Neural crest cell (in vitro differentiated cells): ENCODE measurements at places on chromosomes 12 and 14.

DNA sequence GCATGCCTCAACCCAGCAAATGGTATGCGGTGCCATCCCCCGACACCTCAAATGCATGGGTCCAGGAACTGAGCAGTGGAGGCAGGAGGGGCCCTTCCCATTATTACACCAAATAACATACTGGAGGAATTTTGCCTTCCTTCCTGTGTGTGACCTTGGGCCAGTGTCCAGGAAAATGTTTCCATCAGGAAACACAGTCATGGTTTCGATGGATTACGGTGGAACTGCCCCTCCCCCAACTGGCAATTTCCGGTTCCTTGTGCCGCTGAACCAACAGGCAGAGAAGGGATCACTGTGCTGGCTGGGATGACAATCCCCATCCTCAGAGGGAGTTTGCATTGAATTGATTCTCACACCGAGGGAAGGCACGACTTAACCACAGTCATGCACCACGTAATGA, 9.1 kb upstream of the CDC42BPB start:
- no peak for DNase-seq

DNA sequence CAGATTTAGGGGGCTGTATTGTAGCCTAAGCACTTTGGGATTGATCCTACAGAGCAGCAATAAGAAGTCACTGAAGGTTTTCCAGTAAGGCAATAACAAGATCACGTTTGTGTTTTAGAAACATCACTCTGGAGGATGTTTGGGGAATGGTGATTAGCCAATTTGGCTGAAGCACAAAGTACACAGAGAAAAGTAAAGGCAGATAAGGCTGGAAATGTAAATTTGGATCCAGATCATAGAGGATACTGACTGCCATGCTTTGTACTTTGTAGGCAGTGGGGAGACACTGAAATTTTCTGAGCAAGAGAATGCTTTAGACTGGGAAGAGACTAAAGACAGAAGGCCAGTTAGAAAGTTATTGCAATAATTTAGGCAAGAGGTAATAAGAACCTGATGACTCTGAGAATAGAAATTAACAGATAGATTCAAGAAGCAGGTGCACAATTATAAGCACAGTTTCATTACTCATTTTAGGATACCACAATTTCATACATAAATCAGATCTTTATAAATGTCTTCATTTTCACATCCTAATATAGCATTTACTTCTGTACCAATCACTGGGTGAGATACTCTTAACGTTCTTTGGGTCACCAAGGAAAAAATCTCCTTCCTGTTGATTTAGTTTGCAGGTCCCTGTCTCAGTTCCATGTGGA, 314.5 kb upstream of the GARIN6 start:
- DNase-seq, result no peak

DNA sequence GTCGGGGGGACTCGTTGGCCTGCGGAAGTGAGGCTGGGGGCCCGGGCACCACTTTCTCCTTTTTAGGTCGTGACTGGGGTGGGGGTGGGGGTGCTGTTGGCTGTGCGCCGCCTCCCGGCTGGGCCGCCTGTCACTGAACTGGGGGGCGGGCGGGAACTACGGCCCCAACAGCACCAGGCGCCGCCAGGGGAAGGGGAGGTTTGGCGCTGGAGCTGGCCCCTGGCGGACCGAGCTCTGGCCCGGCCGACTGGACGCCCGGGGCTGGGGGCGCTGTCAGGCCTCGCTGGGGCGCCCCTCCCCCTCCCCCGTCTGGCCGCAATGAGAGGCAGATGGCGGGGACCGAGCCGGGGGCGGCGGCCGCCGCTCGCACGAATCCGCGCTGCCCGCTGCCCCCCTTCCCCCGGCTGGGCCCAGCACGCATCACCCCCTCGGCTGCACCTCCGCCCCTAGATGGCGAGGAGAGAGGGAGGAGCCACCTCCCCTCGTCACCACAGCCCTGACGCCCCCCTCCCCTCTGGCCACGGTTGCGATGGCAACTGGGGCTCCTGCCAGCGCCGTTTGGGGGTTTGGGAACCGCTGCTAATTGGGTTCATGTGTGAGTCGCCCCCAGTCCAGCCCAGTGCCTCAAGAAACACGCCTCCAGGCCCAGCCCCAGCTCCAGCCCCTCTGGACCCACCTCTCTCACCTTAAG, 723 bp downstream of the NFATC4 start:
- peak; percentile 44 for DNase-seq

- DNase-seq, result no peak
These were observed 670 bp downstream of the DYRK2 start for GRCh38 chr12:67649261-67649569.

GRCh38 chr12:27187697-27188096, 56.4 kb upstream of the STK38L start:
- no peak for DNase-seq

GRCh38 chr12:90896164-90896563, 58.8 kb downstream of the CCER1 start:
- DNase-seq, result no peak

DNA sequence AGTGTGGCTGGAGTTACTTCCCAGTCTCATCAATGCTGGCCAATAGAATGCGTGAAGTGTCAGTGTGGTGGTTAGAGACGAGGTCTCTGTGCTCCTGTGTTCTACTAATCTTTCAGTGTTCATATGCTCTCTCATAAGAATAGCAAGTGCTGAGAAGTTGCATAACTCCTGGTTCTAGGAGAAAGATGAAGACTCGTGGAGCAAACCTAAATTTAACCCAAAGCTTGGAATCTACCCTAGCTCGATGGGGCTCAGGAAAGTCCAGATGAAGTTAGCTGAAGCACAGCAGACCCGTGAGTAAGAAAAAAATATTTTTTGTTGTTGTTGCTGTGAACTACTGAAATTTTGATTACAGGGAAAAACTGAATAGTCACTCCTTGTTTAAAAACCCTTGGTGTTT, 412.6 kb downstream of the APAF1 start:
- no peak for DNase-seq

DNA sequence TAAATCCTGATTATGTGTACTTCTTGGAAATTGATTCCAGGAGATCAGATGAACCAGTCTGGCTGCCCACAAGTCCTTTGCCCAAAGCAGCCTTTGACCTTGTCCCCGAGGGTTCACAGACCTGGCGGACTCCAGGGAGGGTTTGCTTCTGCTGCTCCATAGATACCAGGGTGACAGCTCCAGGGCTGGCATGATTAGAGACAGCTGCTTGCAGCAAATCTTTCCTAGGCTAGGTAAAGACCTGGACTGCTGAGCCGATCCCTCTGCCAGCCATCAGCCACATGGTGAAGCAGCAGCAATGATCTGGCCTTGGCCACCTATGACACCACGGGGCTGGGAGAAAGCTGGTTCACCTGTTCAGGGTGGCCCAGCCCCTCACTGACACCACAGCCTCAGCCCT, 10.1 kb upstream of the TBX5 start:
- no peak for DNase-seq

GRCh38 chr14:76473481-76474263, 97.7 kb downstream of the ESRRB start:
- DNase-seq, result no peak

DNA sequence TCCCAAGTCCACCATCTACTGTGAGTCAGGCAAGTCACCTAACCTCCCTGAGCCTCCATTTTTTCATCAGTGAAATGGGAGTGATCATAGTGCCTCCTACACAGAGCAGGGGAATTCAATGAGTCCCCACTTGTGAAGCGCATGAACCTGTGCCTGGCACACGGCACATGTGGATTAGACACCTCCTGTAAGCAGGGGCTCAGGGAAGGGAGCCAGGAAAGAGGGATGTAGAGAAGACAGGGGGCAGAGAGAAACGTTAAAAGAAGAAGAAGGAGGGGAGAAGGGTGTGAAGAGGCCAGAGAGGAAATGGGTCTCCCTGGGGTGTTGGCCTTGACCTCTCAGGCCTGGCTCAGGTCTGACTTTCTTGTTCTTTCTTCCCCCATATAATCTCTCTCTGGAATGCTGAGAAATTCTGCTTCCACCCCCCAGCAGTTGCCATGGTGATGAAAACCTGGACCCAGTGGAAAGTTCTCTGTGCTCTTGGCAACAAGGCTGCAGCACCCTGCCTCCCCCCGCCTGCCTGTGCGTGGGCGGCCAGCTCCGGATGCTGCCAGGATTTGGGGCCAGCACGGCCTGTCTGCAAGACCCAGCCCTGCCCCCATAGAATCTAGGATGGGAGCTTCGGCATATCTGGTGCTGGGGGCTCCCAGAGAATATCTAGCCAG, 94.5 kb downstream of the CALM1 start:
- DNase-seq, result peak; percentile 23

DNA sequence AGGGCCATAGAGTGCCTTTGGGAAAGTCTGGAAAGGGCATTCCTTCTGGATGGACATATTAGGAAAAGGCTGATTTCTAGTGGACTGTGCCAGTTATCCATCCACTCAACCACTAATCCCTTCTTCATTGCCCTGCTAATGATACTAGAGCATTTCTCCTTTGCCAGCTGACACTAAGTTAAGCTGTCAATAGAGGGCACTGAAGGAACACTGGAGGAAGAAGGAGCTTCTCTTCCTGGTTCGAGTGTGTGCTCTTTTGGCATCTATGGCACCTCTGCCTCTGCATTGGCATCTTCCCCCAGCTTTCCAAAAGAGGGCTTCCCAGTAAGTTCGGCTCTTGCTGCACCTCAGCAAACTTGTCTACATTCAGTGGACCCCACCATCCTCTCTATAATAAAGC, 165.4 kb downstream of the DERA start:
- DNase-seq, result no peak
